Panc1 (cell line): ENCODE measurements at places on chromosomes 5 and 9.

- no peak overlapping the region for H3K4me3 ChIP-seq
- H3K4me1 ChIP-seq, result no peaks in the 10 kb centered on the region
- no peak overlapping the region for H3K27ac ChIP-seq
- no peaks in the 10 kb centered on the region for H3K36me3 ChIP-seq
These were observed 219.4 kb upstream of the GLRA1 start for GRCh38 chr5:152144030-152144429.

GRCh38 chr9:6545017-6545691, 100.4 kb downstream of the GLDC start:
- H3K4me1 ChIP-seq, result no peaks in the 10 kb centered on the region
- H3K4me3 ChIP-seq, result no peak overlapping the region
- H3K27ac ChIP-seq, result no peak overlapping the region
- H3K27me3 ChIP-seq, result no peaks in the 10 kb centered on the region
- peak; percentile 46 for DNase-seq

DNA sequence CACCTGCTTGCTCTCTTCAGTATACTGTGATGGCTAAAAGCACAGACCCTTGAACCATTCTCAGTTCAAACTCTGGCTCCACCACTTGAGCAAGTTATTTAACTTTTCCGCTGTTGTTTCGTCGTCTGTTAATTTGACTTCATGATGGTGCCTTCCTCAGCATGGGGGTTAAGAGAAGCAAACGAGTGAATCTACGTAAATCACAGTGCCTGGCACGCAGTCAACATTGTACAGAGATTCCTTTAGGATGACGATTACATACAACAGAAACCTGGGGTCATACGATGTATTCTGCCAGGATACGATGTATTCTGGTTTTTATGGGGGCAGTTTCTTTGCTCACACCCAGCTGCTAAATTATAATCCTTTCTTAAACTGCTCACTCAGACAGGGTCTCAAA, 515.6 kb downstream of the CCDC171 start:
- no peaks in the 10 kb centered on the region for H3K36me3 ChIP-seq
- DNase-seq, result no peak
- H3K27ac ChIP-seq, result no peak overlapping the region
- no peaks in the 10 kb centered on the region for H3K27me3 ChIP-seq

GRCh38 chr9:131810351-131811170, 70.7 kb upstream of the RAPGEF1 start:
- H3K27me3 ChIP-seq, result no peaks in the 10 kb centered on the region
- no peaks in the 10 kb centered on the region for H3K36me3 ChIP-seq
- H3K4me3 ChIP-seq, result no peak overlapping the region

DNA sequence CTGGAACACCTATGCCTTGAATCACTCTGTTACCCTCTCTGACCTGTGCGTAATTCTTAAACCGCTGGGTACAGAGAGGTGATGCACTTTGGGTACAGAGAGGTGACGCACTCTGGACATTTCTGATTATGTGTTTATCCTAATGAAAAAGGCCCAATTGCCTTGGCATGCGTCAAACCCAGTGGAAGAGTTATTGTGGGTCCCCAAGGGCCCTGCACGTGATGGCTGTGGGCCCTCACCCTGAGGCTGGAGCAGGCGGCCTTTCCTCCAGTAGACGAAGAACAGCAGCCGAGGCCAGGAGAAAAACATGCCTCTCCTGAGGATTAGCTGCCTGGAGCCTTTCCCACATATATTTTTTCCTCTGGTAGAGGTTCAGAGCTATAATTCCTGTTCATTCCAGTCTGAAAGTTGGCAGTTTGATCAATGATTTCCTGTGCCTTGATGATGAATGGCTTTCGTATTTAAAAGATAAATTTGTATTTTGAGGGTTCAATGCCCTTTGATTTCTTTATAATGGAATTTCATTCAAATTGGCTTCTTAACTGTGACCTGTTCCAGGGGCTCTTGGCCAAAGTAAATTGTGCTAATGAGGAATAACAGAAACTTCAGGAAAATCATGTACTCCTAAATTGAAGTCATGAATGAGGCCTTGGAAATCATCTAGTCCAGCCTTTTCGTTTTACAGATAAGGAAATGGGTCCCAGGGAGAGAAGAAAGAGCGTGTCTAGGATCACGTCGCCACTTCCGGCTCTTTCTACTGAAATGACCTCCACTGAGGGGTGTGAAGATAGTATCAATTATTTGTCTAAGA, 22.8 kb downstream of the ACER2 start:
- no peaks in the 10 kb centered on the region for H3K36me3 ChIP-seq
- DNase-seq, result no peak
- H3K4me3 ChIP-seq, result no peak overlapping the region
- no peak overlapping the region for H3K27ac ChIP-seq

- H3K4me3 ChIP-seq, result no peak overlapping the region
- no peak overlapping the region for H3K27ac ChIP-seq
- no peaks in the 10 kb centered on the region for H3K27me3 ChIP-seq
- peaks cover 6% of the 10 kb centered on the region; the same call in 1 of the 2 replicates for H3K4me1 ChIP-seq
- no peak for DNase-seq
These were observed 74.7 kb downstream of the THBS4 start for GRCh38 chr5:80109646-80110478.

GRCh38 chr5:167802755-167803431, 488.6 kb upstream of the WWC1 start:
- no peaks in the 10 kb centered on the region for H3K4me1 ChIP-seq
- no peak overlapping the region for H3K4me3 ChIP-seq
- H3K36me3 ChIP-seq, result no peaks in the 10 kb centered on the region
- H3K27me3 ChIP-seq, result no peaks in the 10 kb centered on the region

GRCh38 chr5:83000428-83000827, 76.8 kb downstream of the TMEM167A start:
- H3K27me3 ChIP-seq, result no peaks in the 10 kb centered on the region; the same call in 1 of the 2 replicates
- H3K27ac ChIP-seq, result no peak overlapping the region
- no peaks in the 10 kb centered on the region for H3K4me1 ChIP-seq

DNA sequence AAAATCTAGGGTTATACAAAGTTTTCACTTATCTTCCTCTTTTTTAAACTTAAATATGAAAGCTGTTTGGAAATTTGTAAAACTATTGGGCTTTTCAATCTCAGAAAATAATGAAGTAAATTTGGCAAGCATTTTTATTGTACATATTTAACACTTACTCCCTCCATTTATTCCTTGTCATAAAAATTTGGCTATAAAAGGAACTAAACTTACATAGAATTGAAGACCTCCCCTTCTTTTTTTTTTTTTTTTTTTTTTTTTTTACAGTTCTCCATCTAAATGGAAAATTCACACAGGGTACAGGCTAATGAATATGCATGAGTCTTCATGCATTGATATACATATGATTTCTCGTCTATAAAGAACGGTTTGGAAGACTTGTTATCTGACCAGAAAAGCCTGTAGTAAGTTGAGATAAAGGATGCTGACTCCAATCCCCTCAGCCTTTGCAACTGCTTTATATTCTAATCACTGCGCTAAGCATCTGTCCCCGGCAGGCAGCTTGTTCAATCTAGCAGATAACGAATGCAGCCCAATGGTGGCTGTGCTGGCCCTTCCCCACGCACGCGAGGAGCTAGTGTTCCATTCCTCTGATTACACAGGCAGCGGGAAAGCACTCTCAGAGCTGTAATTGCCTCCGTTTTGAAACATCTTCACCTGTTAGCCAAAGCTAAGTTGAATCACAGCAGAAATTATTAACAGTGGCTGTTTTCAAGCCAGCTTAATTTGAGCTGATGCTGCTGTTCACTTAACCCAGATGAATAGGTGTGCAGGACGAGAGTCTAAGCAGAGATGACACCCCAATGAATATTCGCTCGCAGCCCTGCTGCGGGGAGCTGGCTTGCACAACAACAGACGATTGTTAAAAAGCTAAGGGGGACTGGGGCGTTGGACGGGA, 453.8 kb upstream of the ZNF608 start:
- no peak for DNase-seq
- H3K27me3 ChIP-seq, result no peaks in the 10 kb centered on the region
- peak overlapping the region; percentile 33 for H3K4me3 ChIP-seq
- no peaks in the 10 kb centered on the region for H3K36me3 ChIP-seq
- peaks cover 17% of the 10 kb centered on the region for H3K4me1 ChIP-seq

GRCh38 chr5:137361280-137361679, 137.8 kb downstream of the SPOCK1 start:
- peaks cover 2% of the 10 kb centered on the region; the same call in 1 of the 2 replicates for H3K27me3 ChIP-seq
- H3K36me3 ChIP-seq, result no peaks in the 10 kb centered on the region
- H3K4me3 ChIP-seq, result no peak overlapping the region
- no peak overlapping the region for H3K27ac ChIP-seq

DNA sequence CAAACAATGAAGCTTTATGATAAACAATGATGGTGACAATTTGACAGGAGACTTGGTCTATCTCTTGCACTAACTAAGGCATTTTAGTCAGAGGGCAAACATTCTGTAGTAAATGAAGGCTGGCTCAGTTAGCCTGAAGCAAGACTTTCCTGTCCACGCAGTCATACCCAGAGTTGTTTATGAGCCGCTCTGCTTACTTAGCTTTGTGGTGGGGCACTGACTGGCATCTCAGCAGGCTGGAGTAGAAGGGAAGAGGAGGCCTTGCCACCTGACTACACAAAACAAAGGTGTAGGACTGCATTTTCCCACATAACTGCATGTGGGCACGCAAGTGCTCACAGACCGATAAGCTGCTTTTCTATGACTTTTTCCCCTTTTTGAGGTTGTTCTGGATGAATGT, 133.7 kb upstream of the EPB41L4A start:
- H3K27ac ChIP-seq, result no peak overlapping the region
- H3K4me3 ChIP-seq, result no peak overlapping the region

- H3K27ac ChIP-seq, result no peak overlapping the region
- no peaks in the 10 kb centered on the region for H3K27me3 ChIP-seq
- no peaks in the 10 kb centered on the region for H3K36me3 ChIP-seq
- no peak for DNase-seq
- peaks cover 9% of the 10 kb centered on the region for H3K4me1 ChIP-seq
These were observed 4.1 kb upstream of the DNAJB5 start for GRCh38 chr9:34985311-34985899.

- no peak for DNase-seq
- peaks cover 2% of the 10 kb centered on the region; the same call in 1 of the 2 replicates for H3K27me3 ChIP-seq
- H3K4me3 ChIP-seq, result no peak overlapping the region
- H3K27ac ChIP-seq, result no peak overlapping the region
- no peaks in the 10 kb centered on the region for H3K4me1 ChIP-seq
- H3K36me3 ChIP-seq, result no peaks in the 10 kb centered on the region
These were observed 124.0 kb upstream of the PJA2 start for GRCh38 chr5:109533751-109534272.

- DNase-seq, result no peak
- peaks cover 3% of the 10 kb centered on the region; the same call in 1 of the 2 replicates for H3K4me1 ChIP-seq
- no peak overlapping the region for H3K4me3 ChIP-seq
These were observed 16.6 kb downstream of the ARRDC3 start for GRCh38 chr5:91366551-91366950.

- H3K27me3 ChIP-seq, result 0 out of 2 replicates have a peak, but pooled peaks cover 6% of the 10 kb centered on the region
- no peak overlapping the region for H3K4me3 ChIP-seq
- H3K27ac ChIP-seq, result no peak overlapping the region
- DNase-seq, result no peak
These were observed 338.0 kb downstream of the NSG2 start for GRCh38 chr5:174383210-174384167.

GRCh38 chr9:110583237-110583636, 3.7 kb upstream of the SVEP1 start:
- H3K27ac ChIP-seq, result no peak overlapping the region
- no peak for DNase-seq
- no peaks in the 10 kb centered on the region for H3K27me3 ChIP-seq
- H3K4me1 ChIP-seq, result no peaks in the 10 kb centered on the region

DNA sequence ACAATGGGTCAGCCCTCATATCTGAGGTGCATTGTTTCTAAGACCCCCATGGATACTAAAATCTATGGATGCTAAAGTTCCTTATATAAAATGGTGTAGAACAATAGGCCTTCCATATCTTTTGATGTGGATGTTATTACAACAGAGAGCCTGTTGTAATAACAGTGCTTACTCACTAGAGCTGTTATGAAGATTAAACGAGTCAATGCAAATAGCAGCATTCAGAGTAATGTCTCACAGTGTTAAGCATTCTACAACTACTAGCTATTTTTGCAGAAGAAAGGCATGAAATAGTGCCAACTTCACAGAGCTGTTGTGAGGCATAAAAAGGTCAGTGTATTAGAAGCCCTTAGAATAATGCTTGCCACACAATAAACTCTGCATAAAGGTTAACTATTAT, 13.0 kb downstream of the CHSY3 start:
- DNase-seq, result no peak
- no peaks in the 10 kb centered on the region for H3K36me3 ChIP-seq
- no peak overlapping the region for H3K4me3 ChIP-seq
- no peak overlapping the region for H3K27ac ChIP-seq
- H3K4me1 ChIP-seq, result no peaks in the 10 kb centered on the region
- no peaks in the 10 kb centered on the region for H3K27me3 ChIP-seq

- H3K4me3 ChIP-seq, result no peak overlapping the region
- no peaks in the 10 kb centered on the region for H3K36me3 ChIP-seq
- H3K27ac ChIP-seq, result no peak overlapping the region
- no peaks in the 10 kb centered on the region for H3K27me3 ChIP-seq
These were observed 298.9 kb downstream of the KCNN2 start for GRCh38 chr5:114660791-114661190.

GRCh38 chr9:68872026-68872501, 141.8 kb downstream of the PRKACG start:
- no peak overlapping the region for H3K27ac ChIP-seq
- H3K36me3 ChIP-seq, result no peaks in the 10 kb centered on the region
- H3K27me3 ChIP-seq, result no peaks in the 10 kb centered on the region; the same call in 1 of the 2 replicates

- no peaks in the 10 kb centered on the region for H3K36me3 ChIP-seq
- no peaks in the 10 kb centered on the region for H3K27me3 ChIP-seq
- no peak overlapping the region for H3K4me3 ChIP-seq
- no peaks in the 10 kb centered on the region for H3K4me1 ChIP-seq
- no peak for DNase-seq
- no peak overlapping the region for H3K27ac ChIP-seq
These were observed 816.8 kb downstream of the MTRR start for GRCh38 chr5:8685704-8686103.

- no peaks in the 10 kb centered on the region for H3K27me3 ChIP-seq
- H3K4me3 ChIP-seq, result no peak overlapping the region
- no peak for DNase-seq
- H3K36me3 ChIP-seq, result no peaks in the 10 kb centered on the region
- no peaks in the 10 kb centered on the region for H3K4me1 ChIP-seq
- H3K27ac ChIP-seq, result no peak overlapping the region
These were observed 20.0 kb upstream of the SPATA31E1 start for GRCh38 chr9:87862536-87863268.

DNA sequence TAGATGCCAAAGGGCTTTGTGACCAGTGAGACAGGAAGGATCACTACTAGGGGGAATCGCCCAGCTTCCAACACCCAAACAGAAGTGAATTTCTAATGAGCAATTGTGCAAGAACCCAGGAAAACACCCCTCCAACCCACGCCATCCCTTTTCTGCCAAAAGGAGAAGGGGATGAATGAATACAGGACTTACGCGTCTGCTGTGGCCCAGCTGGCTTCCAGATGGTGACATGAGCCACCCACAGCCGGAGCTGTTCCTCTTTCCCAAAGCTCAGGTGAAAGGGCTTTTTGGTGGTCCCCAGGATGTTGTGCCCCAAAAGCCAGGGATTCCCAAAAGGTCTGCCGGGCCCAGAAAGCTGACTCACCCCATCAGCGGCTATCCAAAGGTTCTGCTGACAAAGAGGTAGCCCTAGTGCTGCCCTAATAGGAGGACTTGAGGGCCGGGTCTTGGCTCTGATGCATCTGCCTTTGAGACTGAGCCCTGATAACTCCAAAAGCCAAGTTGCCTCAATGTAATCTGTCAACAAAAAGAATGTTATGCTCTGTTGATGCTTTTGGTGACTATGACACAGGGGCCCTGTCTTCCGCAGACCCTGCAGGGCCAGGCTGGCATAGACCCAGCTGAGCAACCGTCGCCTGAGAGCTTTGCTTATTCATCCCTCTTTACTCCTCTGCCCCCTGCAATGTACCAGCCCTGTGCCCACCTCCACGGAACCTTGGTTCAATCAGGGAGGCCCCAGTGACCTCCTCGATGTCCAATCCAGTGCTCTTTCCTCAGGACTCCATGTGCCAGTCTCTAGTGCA, 14.5 kb downstream of the GSN start:
- peak overlapping the region; percentile 99 for H3K27ac ChIP-seq
- DNase-seq, result no peak
- H3K27me3 ChIP-seq, result no peaks in the 10 kb centered on the region
- H3K36me3 ChIP-seq, result no peaks in the 10 kb centered on the region
- H3K4me3 ChIP-seq, result no peak overlapping the region
